GM12878 (cell line): ENCODE measurements at places on chromosomes 6 and 20. TPM values are rescaled to one million over a fixed set of nuclear protein-coding genes. Genes with fewer than 3 reads are reported as not detected.
A peak's percentile ranks its signal among the peaks of the same experiment; 100 is the strongest.

Gene ZBTB46
- 0.92 and 1.0 TPM in 2 replicates for total RNA-seq

DNA sequence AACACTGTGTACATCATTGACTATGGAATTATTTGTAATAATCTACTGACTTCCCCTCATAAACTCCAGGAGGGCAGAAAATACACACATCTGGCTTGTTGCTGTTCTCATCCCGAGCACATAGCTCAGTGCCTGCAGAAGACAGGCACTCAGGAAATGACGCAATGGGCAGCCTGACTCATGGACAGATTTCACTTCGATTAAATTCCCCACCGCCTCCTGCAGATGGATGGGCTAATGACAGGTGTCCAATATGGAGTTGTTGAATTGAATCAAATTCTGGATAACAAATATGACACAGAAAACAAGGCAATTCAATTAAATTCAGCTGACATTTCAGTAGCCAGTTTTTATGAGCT lies 9.1 kb downstream of the ANKRD60 start:
- no peaks in the 10 kb centered on the region for H3K4me1 ChIP-seq
- no peak for DNase-seq
- peaks cover 2% of the 10 kb centered on the region for H3K27me3 ChIP-seq
- no peaks in the 10 kb centered on the region for H3K36me3 ChIP-seq
- no peak overlapping the region for H3K4me3 ChIP-seq
- no peak overlapping the region for H3K27ac ChIP-seq

Gene BNIP5
- total RNA-seq = 0.08 and 0.13 TPM in 2 replicates

Gene DNMT3B
- 1.8 and 1.9 TPM in 2 replicates for total RNA-seq

DNA sequence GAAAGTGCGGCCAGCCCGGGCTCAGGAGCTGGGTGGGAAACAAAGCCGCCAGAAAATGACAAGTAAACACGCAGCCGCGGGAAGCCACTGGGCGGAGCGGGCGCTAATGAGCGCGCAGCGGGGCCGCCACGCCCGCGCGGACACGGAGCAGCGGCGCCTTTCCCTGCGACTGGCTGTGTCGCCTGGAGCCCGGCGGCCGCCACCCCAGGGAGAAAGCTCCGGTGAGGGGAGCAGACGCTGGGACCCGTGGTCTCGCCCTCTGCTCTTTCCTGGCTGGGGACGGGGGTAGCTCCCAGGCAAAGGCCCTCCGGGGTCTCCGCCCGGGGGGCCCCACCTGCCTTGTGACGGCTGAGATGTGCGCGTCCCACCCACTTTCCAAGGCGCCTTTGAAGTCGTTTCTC lies 54.9 kb downstream of the PRR18 start:
- no peak for DNase-seq
- H3K27ac ChIP-seq = no peak overlapping the region
- H3K27me3 ChIP-seq = peaks cover 1% of the 10 kb centered on the region; the same call in 1 of the 2 replicates
- peaks cover under 1% of the 10 kb centered on the region; the same call in 1 of the 2 replicates for H3K4me1 ChIP-seq
- peak overlapping the region; percentile 25; the same call in 1 of the 2 replicates for H3K4me3 ChIP-seq

GRCh38 chr6:19299129-19299528 lies 538.0 kb upstream of the ID4 start:
- no peak for DNase-seq

- H3K4me3 ChIP-seq = no peak overlapping the region
- no peak overlapping the region for H3K27ac ChIP-seq
- no peaks in the 10 kb centered on the region for H3K27me3 ChIP-seq
- H3K36me3 ChIP-seq = no peaks in the 10 kb centered on the region
- DNase-seq = no peak
- peaks cover 15% of the 10 kb centered on the region for H3K4me1 ChIP-seq
These were observed 17.1 kb upstream of the MMP9 start for GRCh38 chr20:45991616-45992015.

DNA sequence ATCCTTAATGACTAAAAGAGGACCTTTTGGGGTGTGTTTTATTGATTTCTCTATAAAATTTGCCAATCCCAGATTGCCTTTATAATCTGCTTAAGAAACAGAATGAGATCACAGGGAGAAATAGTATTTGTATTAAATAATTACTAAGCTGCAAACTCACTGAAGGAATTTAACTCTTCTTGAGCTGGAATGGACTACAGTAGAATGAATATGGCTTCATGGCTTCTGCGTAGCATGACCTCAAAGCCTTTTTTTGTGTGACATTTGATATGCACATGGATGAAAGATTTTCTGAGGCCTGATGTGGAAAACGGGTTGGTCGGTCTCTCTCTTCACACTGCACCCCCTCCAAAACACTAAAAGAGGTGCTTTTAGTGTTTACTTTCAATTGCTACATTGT lies 115.9 kb downstream of the QKI start:
- H3K36me3 ChIP-seq = no peaks in the 10 kb centered on the region
- no peaks in the 10 kb centered on the region for H3K4me1 ChIP-seq
- no peak overlapping the region for H3K27ac ChIP-seq
- H3K4me3 ChIP-seq = no peak overlapping the region

GRCh38 chr6:113047148-113047547 lies 700.0 kb downstream of the RFPL4B start:
- no peaks in the 10 kb centered on the region for H3K4me1 ChIP-seq
- no peaks in the 10 kb centered on the region; the same call in 1 of the 2 replicates for H3K27me3 ChIP-seq
- H3K4me3 ChIP-seq = no peak overlapping the region
- DNase-seq = no peak
- no peak overlapping the region for H3K27ac ChIP-seq

GRCh38 chr6:31713991-31714684 lies 1.0 kb upstream of the LY6G6D start:
- no peaks in the 10 kb centered on the region for H3K4me1 ChIP-seq
- peaks cover 2% of the 10 kb centered on the region for H3K27me3 ChIP-seq
- H3K4me3 ChIP-seq = no peak overlapping the region
- H3K36me3 ChIP-seq = no peaks in the 10 kb centered on the region
- no peak overlapping the region for H3K27ac ChIP-seq
